ENCODE measurements at places on chromosomes 1 and 21.
A peak's percentile ranks its signal among the peaks of the same experiment; 100 is the strongest.

GRCh38 chr1:204507317-204508105 lies 8.7 kb upstream of the MDM4 start:
- DNase-seq, result peak; percentile 70

GRCh38 chr1:228393811-228394570 lies 12.6 kb downstream of the TRIM11 start:
- peak; percentile 20 for DNase-seq

DNA sequence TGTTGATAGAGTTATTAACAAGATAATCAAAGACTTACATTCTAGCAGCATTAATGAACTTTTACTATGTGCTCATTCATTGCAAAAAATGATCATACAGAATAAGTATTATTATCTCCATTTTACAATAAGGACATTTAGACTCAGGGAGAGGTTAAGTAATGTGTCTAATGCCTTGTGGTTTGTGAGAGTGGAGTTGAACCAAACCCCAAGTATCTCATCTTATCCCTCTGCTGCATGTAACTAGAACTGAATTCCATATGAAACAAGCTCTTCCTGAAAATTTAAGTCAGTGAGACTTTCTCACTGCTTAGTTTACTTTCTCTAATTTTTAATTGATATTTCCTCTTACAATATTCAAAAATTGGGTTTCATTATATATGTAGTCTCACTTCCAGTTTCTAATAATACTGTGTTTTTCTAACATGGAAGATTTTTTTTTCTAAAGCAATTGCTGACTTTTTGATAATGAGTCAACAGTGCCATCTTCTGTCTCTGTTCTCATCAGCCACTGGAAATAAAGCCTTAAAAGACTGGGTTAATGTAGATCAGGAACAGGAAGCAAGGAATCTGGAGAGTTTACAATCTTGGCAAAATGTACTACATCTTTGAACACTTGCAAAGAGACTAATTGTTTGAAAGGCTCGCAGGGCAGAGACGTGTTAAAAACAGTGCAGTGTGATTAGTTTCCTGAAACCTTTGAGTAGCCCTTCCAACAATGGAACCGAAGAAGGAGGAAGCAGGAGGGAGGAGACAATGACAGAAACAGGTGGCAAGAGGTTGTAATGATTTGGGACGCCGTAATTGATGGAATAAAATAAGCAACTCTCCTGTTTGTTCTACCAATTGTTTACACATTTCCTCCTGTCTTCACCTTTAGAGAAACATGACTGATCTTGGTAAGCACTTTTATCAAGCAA lies 567.6 kb downstream of the MRPL39 start:
- no peak for DNase-seq

GRCh38 chr1:111565079-111565478 lies 54.5 kb upstream of the RAP1A start:
- DNase-seq, result no peak

DNA sequence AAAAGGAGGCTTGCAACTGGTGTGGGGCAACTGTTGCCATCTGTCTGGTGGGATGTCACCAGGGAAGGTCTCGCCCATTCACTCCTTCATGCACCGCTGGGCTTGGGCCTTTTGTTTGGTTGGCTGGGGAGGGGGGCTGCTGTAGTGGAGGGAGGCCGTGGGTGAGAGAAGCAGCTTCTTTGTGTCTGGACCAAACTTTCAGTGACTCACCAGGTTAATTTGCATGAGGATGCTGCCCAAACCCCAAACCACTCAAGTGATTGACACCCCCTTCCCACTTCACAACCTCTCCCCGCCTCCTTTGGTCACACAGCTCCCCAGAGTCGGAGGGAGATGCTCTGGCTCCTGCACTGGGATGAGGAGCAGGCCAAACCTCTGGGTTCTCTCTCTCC lies 19.7 kb downstream of the BTG2 start:
- DNase-seq, result no peak

DNA sequence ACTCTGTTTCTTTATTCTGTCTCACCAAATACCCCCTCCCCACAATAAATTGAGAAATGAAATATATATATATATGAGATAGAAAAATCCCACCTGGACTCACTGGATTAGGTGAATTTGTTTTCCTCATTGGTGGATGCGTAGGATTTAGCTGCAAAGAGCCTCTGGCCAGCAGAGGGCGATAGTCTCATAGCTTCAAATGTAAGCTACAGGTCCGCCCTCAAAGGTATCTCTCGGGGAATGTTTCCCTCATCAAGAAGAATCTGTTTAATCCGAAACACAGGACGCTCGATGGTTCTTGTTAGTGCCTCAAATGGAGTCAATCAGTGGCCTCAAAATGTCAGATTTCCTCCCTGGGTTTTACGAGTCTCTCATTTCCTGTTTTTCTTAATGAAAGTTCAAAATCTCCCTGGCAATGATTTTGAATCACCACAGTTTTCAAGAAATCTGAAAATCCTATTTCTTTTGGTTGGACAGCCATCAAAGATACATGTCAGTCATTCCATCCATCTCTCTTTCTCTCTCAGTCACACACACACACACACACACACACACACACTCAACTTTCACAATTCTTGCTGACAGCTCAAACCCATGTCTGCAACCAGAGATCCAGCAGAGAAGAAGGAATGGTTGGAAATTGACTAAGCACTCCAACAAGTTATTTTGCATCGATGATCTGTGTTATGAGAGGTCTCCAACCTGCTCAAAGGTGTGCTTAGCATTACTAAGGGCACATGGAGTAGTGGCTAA lies 13.9 kb upstream of the CAMK1G start:
- DNase-seq, result peak; percentile 81

GRCh38 chr1:84301004-84301784 lies at the start of gene SAMD13:
TSS of gene SAMD13 (plus strand) at chr1:84301708. CDS start at chr1:84303235, 1,527 bp downstream.
- DNase-seq, result peak; percentile 56

GRCh38 chr1:238898856-238899255 lies 487.5 kb upstream of the CHRM3 start:
- DNase-seq, result no peak
